Activated CD8-positive, alpha-beta memory T cell treated with anti-CD3 and anti-CD28 coated beads for 1 hour (primary cell): ENCODE measurements at places on chromosomes 6 and 20.
A peak's percentile ranks its signal among the peaks of the same experiment; 100 is the strongest.

DNA sequence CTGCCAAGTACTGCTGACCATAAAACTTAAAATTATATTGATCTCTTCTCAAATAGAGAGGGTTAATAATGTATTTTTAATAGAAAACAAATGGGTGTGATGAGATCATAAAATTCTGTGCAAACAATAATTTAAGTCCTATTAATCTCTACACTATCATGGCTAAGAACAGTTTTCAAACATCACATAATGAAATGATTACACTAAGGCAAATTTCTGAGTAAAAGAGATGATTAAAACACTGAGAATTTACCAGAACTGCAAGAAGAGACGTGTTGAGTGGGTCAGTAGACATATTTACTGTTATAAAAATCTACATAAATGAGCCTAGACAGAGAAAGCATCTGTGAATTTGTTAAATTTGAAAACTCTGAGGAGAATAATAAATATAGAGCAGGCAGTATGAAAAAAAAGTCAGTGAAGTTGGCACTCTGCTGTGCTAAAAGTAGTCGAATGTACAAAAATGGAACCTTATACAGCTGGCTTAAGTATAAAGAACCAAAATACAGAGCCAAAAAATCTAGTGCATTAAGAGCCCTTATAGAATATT, 302.6 kb upstream of the MANEA start:
- no peak for DNase-seq

GRCh38 chr6:38634518-38634917, 5.2 kb downstream of the BTBD9 start:
- no peak for DNase-seq

GRCh38 chr6:318243-318890, 26.1 kb downstream of the DUSP22 start:
- no peak for DNase-seq

DNA sequence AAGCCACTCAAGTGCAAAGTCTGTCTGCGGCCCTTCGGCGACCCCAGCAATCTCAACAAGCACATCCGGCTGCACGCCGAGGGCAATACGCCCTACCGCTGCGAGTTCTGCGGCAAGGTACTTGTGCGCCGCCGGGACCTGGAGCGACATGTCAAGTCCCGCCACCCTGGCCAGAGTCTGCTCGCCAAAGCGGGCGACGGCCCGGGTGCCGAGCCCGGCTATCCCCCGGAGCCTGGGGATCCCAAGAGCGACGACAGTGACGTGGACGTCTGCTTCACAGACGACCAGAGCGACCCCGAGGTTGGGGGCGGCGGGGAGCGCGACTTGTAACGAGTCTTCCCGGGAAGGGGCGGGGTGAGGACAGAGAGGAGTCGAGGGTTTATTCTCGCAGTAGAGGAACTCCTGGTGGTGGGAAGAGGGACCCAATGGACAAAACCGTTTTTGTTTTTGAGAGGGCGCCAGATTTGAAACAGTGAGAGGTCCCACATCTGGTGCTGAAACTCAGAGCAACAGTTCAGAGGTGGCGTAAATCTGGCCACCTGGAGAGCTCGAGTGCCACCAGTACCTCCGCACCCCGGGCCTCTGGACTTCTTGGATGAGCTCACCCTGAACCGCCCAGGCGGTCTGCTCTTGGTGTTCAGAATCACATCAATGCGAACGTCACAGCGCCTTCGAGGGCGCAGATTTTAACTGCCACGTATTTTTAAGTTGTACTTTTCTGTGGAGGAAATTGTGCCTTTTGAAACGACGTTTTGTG, 8.0 kb downstream of the PRDM13 start:
- DNase-seq, result no peak

DNA sequence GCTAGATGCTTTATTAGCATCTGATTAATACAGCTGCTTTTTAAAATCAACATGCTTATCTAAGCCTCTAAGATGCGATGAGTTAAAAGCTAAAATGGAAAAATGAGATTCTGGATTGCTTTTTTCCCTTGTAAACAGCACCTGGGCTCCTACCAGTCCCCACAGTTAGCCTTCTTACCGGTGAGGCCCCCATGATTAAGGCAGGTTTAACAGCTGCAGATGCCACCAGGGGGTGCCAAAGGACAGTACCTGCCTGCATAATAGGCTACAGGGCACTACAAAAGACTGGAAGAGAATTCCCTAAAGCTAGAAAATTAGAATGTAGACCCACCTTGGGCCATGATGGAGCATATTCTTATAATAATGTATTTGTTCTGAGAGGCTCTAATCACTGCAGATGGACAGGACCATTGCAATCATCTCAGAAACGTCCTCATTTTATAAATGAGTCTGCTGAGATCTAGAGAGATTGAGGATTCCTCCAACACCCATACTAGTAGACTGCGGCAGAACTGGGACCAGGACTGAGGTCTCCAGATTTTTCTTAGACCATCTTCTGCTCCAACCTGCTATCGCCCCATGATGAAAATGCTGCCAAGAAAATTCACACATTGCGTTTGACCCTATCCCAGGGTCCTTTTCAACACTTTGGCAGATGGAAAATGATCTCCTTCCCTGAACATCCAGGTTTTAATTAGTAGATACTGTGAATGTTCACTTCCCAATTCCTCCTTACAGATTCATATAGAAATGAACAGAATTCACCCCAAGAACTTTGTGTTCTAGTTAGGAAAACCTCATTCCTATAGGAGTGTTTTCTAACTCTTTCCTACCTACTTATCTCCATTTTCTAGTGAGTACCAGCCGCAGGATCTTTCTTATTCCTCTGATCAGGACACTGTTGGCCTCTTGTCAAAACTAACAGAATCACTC, 148.8 kb downstream of the RPS12 start:
- peak; percentile 33 for DNase-seq

DNA sequence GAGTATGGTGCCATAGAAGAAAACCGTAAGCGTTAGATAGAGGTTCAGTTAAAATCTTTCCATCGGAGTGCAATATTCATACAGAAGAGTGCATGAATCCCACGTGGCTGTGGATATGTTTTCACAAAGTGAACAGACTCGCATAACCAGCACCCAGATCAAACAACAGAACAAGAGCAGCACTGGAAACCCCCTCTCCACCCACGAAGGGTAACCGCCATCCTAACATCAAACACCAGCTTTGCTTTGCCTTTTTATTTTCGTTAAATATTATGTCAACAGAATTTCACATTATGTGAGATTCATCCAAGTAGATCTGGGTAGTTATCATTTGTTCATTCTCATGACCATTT, 4.7 kb downstream of the GTSF1L start:
- peak; percentile 21 for DNase-seq

GRCh38 chr20:63903796-63904561, 9.1 kb downstream of the DNAJC5 start:
- no peak for DNase-seq

GRCh38 chr6:158050107-158050735, 68.6 kb downstream of the SYNJ2 start:
- no peak for DNase-seq

DNA sequence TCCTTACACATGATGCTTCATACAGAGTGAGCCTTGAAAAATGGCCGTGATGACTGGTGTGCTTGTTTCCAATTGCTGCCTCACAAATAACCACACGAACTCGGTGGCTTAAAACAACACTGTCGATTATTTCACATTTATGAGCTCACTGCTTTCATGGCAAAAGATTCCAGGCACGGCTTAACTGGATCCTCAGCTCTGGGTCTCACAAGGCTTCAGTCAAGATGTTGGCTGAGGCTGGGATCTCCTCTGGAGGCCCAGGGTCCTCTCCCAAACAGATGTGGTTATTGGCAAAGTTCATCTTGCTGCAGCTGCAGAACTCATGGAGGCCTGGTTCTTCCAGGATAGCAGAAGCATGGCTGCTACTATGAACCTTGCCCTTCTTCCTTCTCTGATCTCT, 144.6 kb downstream of the TFAP2C start:
- DNase-seq, result no peak

DNA sequence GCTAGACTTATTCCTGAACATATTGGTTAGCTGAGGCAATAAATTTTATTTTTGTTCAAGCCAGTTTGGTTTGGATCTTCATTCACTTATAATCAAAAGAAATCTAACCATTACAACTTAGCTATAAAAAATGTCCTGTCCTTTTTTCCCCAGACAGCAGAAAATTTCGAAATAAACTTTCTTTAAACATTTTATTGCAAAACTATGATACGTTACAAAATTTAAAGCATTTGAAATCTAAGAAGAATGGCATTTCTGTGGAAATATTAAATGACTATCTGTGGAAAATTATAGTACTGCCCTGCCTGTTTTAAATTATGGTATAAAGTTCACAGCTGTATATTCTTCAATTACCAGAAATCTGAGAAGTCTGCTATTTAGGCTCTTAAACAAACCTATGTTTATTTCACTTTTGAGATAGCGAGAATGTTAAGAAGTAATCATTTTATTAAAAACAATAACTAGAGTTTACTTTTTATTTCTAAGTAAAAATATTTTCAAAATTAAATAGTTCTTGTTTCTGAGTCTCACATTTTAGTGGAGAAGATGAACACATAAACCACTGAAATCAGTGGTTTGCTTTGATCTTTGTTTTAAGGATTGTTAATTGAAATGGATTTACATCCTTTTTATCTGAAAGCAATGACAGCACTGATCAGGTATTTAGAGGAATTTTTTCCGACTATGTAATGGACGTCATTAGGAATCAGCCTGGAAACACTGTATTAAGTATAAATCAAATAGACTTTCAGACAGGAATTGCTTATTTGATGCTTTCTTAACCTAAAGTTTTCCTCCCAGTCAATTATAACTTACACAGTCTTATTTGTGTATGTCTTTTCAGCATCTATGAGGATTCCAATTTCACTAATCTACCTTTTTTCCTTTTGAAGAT, 553.7 kb downstream of the COL12A1 start:
- no peak for DNase-seq

DNA sequence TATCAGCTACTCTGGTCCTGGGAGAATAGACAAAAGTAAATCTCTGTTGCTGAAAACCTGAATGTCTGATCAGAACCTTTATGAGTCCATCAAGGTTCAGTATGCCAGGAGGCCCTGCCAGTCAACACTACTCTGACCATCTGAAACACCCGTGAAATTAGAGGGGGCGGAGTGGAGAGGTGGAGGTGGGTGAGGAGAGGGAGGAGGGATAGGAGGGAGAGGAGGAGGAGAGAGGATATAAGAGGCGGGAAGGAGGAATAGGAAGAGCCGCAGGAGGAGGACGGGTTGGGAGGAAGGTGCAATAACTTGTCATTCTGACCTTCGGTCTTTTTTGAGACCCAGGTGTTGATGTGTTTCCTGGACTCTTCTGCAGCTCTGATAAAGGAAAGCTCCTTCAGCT, 8.0 kb downstream of the SERPINB9 start:
- DNase-seq, result no peak

- DNase-seq, result no peak
Measured at GRCh38 chr20:2946988-2947961, 74.0 kb downstream of the PTPRA start.

GRCh38 chr6:121522771-121523386, 87.4 kb downstream of the GJA1 start:
- DNase-seq, result no peak

DNA sequence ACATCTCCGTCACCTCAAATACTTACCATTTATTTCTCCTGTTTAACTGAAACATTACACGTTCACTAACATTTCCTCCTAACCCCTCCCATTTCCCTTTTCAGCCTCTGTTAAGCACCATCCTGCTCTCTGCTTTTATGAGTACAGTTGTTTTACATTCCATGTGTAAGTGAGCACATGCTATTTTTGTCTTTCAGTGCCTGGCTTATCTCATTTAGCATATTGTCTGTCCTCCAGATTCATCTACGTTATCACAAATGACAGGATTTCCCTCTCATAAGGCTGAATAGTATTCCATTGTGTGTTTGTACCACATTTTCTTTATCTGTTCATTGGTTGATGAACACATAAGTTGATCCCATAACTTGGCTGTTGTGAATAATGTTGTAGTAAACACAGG, 22.7 kb downstream of the TAF11 start:
- no peak for DNase-seq

GRCh38 chr20:19625426-19625825, 132.6 kb upstream of the RIN2 start:
- no peak for DNase-seq

GRCh38 chr6:53943395-53943794, 148.6 kb downstream of the LRRC1 start:
- no peak for DNase-seq

- no peak for DNase-seq
Measured at GRCh38 chr20:49360242-49360968, 82.5 kb upstream of the ZNFX1 start.

- no peak for DNase-seq
Measured at GRCh38 chr6:118281291-118281690, 266.8 kb upstream of the PLN start.

- no peak for DNase-seq
Measured at GRCh38 chr6:100472674-100473073, 8.0 kb upstream of the SIM1 start.

DNA sequence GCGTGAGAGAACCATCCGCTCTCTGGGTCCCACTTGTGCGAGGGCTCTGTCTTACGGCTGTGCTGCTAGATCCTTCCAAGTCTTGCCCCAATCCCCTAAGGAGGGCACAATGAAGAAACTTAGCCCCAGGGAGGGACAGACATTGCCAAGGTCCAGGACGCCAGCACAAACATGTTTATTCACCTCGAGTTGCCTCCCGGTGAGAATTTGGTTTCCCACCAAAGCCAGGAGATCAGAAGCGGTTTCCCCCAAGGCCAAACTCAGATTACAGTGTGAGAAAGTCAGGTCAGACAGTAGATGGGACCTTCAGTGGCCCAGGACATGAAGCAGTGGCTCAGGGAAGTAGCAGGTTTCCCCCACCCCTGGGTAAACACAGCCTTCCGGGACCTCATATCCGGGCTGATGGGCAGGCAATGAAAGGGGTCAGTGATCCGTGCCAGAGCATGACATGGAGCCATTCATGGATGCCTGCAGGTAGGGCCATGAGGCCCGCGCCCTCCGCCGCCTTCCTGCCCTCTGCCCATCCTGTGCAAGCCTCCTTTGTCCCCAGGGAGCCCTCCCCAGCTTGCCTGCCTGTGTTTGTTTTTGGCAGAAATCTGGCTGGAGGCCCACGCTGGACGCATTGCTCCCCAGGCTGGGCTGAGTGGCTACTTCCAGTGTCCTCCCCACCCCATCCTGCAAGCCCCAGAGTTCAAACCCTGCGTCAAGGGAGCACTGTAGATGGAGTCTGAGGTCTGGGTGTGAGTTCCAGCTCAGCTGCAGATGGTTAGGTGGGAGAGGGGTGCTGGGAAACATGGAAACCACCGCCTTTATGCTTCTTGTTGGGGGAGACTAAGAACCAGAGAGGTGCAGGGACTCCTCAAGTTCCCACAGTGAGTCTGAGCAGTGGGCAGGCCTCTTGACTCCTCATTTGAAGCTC, 2.0 kb downstream of the BPIFB2 start:
- DNase-seq, result no peak

GRCh38 chr6:56556751-56557540, 85.7 kb downstream of the DST start:
- no peak for DNase-seq

DNA sequence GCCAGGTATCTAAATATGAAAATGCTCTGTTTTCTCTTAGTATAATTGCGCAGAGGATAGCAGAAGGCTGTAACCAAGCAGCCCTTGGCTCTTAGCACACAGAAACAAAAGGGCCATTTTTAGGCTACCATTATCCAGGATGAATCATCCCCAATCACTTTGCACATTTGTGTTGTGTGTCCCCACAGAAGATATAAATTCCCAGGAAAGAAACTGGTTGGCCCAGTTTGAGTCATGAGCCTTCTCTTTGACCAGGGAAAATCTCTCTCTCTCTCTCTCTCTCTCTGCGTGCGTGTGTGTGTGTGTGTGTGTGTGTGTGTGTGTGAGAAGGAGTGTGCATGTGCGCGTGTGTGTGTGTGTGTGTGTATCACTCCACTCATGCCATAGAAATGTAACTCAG, 178.5 kb downstream of the FRK start:
- no peak for DNase-seq

- no peak for DNase-seq
Measured at GRCh38 chr6:130143709-130144108, 79.0 kb downstream of the SAMD3 start.
